ENCODE measurements at places on chromosomes 12 and 14. TPM values are rescaled to one million over a fixed set of nuclear protein-coding genes. Genes with fewer than 3 reads are reported as not detected.

Gene SLC16A7
- total RNA-seq = 2.2 TPM

Gene ESPL1
- 43.2 TPM for total RNA-seq

Gene DTD2
- total RNA-seq = 14.8 TPM

Gene SPIC
- total RNA-seq = not detected

Gene TAS2R46
- total RNA-seq = 0.88 TPM

Gene RNASE3
- not detected for total RNA-seq

Gene MYBPC1
- not detected for total RNA-seq

All from H9 (cell line).